ENCODE measurements at places on chromosomes 6 and 20. TPM values are rescaled to one million over a fixed set of nuclear protein-coding genes. Genes with fewer than 3 reads are reported as not detected.

DNA sequence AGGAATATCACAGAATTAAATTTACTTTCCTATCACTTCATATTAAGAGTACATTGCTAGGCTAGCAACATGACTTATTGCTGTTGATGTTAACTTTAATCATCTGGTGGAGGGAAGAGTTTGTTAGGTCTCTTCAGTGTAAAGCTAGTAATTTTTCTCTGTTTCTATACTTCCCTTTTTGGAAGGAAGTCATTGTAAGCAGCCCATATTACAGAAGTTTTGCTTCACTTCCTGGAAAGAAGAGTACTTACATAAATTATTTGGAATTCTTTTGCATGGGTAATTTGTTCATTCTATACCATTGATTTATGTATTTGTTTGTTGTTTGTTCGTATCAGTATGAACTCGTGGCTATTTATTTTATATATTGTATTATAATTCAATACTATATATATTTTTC lies 405.2 kb downstream of the RFPL4B start:
- DNase-seq, result no peak

The FERMT1 gene
- total RNA-seq, result 1.2 TPM

GRCh38 chr6:106724848-106725247 lies 95.5 kb downstream of the QRSL1 start:
- no peak for DNase-seq

DNA sequence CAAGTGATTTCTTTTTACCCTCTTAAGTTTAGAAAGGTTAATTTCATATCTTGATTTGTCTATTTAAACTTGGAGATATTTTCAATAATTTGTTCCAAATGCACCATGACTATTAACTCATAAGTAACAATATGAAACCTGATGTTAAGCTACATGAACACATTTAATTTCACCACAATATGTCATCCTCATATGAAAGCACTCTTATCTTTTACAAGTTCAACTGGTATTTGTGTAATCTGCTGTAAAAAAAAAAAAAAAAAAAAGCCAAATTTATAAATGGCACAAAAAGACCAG lies 110.4 kb downstream of the HFE start:
- no peak for DNase-seq

GRCh38 chr20:35866418-35867202 lies 87.7 kb downstream of the SCAND1 start:
- no peak for DNase-seq

The SALL4 gene
- total RNA-seq, result 0.16 TPM

The C2 gene
- 60.8 TPM for total RNA-seq

GRCh38 chr6:13946506-13946905 lies 21.8 kb downstream of the RNF182 start:
- DNase-seq, result no peak

The MMP24 gene
- total RNA-seq, result 0.35 TPM

- no peak for DNase-seq
Measured at GRCh38 chr6:5626727-5627426, 365.6 kb downstream of the FARS2 start.

The FAM217A gene
- not detected for total RNA-seq

The STMN3 gene
- 9.9 TPM for total RNA-seq

The TNNC2 gene
- 0.74 TPM for total RNA-seq

The GUCA1A gene
- total RNA-seq, result not detected

- DNase-seq, result no peak
Measured at GRCh38 chr20:50725724-50726005, 5.7 kb upstream of the PARD6B start.

The RAMACL gene
- 3.2 TPM for total RNA-seq

DNA sequence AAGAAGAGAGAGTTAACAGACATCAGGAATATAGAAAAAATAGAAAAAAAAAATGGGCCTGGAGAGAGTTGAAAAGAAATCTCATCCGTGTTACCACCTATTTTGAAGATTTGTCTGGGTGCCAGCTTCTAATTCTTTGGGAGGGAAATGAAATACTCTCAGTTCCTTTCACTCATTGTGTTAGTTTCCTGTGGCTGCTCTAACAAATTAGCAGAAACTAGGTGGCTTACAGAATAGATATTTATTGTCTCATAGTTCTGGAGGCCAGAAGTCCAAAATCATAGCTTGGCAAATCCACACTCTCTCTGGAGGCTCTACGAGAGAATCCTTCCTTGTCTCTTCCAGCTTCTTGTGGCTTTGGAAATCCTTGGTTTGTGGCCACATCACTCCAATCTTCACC lies 225.1 kb upstream of the BTBD3 start:
- DNase-seq, result no peak

- no peak for DNase-seq
Measured at GRCh38 chr20:20894753-20895152, 182.3 kb upstream of the RALGAPA2 start.

DNA sequence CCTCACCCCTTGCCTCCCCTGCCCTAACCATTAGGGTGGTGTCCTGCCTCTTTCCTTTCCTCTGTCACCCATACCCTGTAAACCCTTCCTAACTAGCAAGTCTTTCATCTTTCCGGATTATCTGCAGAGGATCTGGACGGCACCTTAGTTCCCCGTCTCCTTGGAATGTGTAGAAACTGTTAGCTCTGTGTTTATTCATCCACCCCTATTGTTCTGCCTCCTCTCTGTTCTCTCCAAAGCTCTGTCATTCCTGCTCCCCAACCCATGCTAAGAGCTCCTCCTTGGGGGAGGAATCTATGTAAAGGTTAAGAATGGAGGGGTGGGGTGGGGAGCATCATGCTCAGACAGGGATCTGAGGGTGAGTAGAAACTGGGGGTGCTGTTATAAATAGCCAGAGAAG lies 39.4 kb upstream of the KCNK5 start:
- DNase-seq, result no peak

- no peak for DNase-seq
Measured at GRCh38 chr20:20363434-20363798, 4.5 kb upstream of the INSM1 start.

GRCh38 chr6:103784117-103784516 lies 1075.6 kb downstream of the HACE1 start:
- no peak for DNase-seq

The FOXA2 gene
- not detected for total RNA-seq

DNA sequence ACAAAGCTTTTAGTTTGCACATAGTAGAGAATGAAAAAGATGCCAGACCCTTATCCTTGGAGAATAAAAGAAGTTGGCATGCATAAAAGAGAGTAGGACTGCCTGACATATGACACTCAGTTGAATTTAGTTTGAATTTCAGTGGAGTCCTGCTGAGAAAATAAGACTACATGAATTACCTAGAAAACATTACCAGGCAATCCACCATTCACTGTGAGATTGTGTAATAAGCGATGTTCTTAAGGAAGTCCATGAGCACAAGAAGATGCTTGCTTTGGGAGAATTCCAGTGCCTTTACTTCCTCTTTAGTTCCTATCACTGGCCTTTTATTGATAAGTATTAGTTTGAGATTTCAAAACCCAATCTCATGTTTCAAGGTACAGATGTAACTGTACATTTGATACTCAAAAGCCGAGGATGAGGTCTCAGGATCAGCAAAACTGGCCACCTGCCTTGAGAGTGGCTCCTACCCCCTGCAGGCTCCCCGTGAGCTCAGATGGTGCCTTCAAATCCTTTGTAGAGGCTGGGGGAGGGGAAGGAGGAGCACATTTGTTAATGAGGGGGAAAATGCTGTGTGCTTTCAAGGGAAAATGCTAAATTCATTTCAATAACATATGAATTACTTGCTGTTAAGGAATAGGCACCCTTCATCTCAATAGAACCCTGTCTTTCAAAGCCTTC lies 11.2 kb upstream of the UNC93A start:
- no peak for DNase-seq

GRCh38 chr6:125850361-125850760 lies 59.6 kb downstream of the NCOA7 start:
- no peak for DNase-seq

The CDC5L gene
- 16.8 TPM for total RNA-seq

The DLK2 gene
- not detected for total RNA-seq

- DNase-seq, result no peak
Measured at GRCh38 chr6:101453221-101453620, 59.7 kb downstream of the GRIK2 start.

The ISM1 gene
- 4.0 TPM for total RNA-seq

- DNase-seq, result no peak
Measured at GRCh38 chr6:132780770-132781371, 17.6 kb downstream of the SLC18B1 start.

DNA sequence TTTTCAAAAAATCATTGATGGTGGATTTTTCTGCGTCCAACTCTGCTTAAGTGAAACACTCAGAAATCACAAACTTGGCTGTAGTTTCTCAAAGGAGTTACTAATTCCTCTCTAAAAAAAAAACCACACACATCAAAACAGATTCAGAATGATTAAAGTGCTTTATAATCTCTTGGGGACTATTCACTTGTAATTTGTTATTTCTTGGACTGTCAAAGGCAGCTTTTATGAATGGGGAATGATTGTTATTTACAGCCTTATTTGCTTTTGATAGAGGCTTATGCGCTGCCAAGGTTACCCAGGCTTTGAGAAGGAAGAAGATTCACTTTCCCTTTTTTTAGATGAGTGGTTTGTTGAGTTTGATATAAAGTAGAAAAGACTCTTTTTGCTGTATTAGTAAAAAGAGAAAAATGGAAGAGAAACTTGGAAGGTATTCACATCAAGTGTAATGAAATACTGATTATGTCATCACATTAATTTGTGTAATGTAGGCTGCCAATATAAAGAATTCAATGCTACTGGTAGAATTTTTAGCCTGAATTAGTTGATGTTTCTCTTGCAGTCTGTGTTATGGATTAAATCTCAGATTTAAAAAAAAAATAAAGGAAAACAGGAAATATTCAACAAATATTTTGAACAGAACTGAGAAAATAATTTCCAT lies 381.0 kb upstream of the SASH1 start:
- no peak for DNase-seq

- DNase-seq, result no peak
Measured at GRCh38 chr6:14721103-14721758, 524.6 kb upstream of the JARID2 start.

The C20orf202 gene
- total RNA-seq, result 0.32 TPM

- no peak for DNase-seq
Measured at GRCh38 chr20:1389703-1390580, 2.9 kb downstream of the FKBP1A start.

DNA sequence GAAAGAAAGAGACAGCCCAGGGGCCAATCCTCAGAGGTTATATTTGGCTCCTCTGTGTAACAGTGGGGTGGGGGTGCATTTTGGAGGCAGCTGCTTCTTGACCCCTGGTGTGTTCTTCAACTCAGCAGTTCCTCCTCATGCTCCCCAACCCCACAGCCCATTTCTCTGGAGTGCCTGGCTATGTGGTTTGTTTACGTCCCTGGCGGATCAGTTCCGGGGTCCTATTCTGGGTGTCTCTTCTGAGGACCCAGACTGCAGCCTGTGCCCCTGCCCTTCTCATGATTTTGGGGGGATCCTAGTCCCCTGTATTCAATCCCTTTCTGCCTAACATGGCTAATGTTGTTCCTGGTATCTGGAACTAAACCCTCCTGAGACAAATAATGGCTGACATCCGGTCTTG lies 70.5 kb upstream of the SULF2 start:
- no peak for DNase-seq

The PGBD1 gene
- 4.0 TPM for total RNA-seq

- DNase-seq, result no peak
Measured at GRCh38 chr6:56490993-56491392, 151.7 kb downstream of the DST start.

DNA sequence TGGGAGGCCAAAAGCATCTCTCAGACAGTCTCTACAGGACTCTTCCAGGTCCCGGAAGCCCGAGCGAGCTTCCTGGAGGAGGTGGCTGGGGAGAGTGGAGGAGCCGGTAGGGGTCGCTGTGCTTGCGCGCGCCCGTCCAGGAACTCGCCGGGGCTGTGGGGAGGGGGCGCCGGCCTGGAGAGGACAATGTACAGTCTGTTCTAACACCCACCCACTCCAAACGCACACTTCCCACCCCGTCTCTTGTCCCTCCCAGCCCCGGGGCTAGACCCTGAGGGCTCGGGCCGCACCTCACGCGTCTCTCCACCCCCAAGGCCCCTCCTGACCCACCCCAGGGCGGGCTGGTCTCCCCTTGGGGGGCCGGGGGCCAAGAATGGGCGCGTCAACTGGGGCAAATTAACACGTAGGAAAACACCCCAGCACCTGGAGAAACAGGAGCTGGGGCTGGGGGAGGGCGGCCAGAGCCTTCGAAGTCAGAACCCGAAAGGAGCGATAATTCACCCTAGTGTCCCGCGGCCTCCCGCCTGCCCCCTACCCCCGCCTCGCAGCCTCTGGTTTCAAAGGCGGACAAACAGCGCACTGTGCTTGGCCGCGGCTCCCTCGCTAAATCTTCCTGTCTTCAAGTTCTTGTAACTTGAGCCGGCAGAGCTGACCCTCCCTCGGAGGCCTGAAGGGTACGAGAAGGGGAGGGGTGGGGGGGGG lies 103.2 kb upstream of the FOXP4 start:
- no peak for DNase-seq

DNA sequence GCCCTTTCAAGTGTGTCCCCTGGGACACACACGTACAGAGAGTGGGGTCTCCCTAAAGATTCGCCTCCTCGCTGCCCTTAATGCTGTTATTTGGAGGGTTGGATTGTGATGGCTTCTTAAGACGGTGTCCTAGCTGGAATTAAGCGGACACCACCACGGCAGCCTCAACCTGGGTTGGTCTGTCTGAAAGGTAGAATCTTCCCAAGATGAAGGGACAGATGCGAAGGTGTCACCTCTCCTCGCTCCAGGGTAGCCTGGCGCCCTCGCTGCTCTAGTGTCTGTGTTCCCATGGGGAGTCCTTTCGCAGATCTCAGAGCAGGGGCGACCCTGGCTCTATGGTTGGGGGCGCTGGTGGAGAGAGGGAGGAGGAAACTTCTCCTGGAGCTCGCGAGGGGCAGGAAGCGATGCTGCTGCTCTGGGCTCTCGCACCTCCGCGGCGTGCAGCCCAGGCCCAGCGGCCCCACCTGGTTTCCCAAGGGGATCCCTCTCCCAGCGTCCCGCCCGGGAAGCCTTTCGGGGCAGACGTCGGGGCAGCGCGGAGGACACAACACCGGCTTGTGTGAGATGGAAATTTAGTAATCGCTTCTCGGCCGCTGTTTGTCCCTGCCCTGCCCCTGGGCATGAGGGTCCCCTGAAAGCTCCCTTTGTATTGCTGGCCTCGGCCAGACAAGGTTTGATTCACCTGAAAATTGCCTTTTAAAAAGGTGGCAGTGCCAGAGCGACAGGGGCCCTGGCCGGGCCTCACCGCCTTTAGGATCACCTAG lies 1.7 kb downstream of the RSPO3 start:
- no peak for DNase-seq

GRCh38 chr6:25629198-25629576 lies 22.8 kb upstream of the SCGN start:
- DNase-seq, result no peak

GRCh38 chr6:150981095-150981494 lies 115.6 kb downstream of the MTHFD1L start:
- DNase-seq, result no peak

Data from mesenteric fat pad (tissue), 1 donor.